GM23338 (cell line): ENCODE measurements at places on chromosomes 3 and 15. TPM values are rescaled to one million over a fixed set of nuclear protein-coding genes. Genes with fewer than 3 reads are reported as not detected.
A peak's percentile ranks its signal among the peaks of the same experiment; 100 is the strongest.

DNA sequence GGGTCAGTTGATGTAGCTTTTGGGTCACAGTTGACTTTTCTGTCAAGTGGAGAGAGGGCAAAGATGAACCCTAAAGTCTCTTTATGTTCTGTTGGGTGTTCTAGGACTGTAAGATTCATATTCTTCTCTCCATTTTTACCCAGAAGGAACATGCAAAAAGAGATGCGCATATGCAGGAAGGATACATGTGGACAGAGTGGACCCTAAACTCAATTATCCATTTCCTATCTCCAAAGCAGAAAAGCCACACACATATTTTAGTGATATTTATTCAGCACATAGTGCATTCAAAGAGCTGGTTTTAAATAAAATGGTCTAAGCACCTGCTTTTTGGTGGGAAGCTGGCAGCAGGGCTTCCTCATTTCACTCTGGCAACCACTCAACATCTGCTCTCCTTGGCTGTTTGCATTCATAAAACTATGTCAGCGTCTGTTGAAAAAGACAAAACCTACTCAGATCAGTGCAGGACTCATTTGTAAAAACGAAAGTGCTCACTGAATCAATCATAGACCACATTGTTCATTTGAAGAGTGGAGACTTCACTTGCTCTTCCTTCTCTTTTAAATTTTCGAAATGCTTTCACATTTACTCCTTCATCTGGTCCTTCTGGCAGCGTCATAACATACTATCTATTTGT, 96.6 kb downstream of the SEMA6D start:
- DNase-seq: no peak

DNA sequence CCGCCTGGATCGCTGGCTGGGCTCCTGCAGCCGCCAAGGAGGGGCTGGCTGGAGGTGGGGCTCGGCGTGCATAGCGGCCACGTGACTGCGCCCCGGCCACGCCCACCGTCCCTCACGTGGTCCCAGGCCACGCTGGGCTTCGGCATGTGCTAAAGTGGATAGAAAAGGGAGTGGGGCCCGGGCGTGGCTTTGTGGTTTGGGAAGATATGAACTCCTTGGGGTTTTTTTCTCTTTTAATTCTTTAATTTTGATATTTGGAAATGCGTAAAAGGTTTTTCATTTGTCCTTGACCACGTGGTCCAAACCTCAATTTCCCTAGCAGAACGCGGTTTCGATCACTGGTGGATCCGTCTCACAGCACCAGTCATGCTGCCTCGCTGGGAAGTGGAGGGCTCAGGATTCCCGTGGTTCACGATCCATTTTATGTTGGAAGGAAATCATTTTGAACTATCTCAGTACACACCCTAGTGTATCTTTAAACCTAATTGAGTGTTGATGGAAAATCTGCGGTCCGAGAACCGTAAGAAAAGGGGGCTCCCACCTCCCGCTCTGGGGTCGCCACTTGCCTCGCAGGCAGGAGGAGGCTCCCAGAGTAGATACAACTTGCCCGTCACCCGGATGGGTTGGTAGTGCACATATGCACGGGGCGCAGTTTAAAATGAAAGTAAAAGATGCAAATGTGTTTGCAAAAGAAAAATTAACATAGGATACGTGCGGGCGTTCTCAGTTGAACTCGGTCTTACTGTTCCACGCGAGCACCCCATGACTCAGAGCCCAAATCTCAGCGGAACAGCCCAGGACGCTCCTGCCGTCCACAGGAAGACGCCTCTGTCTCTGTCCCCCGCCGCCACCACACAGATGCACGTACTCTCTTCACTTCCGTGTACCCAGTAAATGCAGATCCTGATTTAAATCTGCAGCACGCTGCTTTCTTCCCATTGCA, 141.9 kb downstream of the PGPEP1L start:
- DNase-seq: peak; percentile 90

- no peak for DNase-seq
Observed at GRCh38 chr15:58167095-58167691, 29.0 kb downstream of the AQP9 start.

The LMAN1L gene
- not detected in 2 replicates for polyA plus RNA-seq

GRCh38 chr15:88707771-88708654, 69.2 kb downstream of the ISG20 start:
- DNase-seq: no peak

- DNase-seq: no peak
Observed at GRCh38 chr3:170049146-170050000, 11.6 kb downstream of the GPR160 start.
